Activated naive CD4-positive, alpha-beta T cell (primary cell): ENCODE measurements at places on chromosomes 16 and 17.

DNA sequence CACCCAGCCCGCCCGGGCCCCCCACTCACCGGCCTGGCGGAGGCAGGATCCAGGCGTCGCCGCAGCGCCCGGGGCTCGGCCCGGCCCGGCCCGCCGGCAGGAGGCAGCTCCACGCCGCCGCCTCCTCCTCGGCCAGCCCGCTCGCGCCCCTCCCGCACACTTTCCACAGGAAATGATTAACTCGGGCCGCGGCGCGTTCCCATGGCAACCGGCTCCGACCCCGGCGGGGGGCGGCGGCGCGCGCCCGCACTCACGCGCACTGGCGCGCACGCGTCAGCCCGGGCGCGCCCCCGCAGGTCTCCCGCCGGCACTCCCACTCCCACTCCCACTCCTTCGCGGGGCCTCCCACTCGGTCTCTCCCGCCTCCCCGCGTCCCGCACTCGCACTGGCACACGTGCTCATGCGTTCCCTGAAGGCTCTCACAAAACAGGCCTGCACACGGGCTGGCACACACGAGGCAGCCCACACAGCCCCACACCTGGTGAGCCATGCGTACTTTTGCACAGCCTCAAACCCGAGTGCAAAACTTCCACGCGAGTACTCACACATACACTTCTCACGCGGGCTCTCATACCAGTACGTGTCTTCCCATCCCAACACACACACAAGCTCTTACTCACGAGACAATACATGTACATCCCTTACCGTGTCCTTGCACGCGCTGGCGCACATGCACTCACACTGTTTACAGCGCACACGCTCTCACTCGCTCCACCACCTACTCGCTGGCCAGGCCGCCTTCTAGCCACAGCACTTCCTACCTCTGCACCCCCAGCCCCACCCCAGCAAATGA lies at the start of gene KIFC3:
Gene KIFC3, minus strand, starts transcription at position 151 of the 793 bp plus-strand sequence. CDS start 4,248 bp downstream, outside the sequence.
- DNase-seq = peak; percentile 28

DNA sequence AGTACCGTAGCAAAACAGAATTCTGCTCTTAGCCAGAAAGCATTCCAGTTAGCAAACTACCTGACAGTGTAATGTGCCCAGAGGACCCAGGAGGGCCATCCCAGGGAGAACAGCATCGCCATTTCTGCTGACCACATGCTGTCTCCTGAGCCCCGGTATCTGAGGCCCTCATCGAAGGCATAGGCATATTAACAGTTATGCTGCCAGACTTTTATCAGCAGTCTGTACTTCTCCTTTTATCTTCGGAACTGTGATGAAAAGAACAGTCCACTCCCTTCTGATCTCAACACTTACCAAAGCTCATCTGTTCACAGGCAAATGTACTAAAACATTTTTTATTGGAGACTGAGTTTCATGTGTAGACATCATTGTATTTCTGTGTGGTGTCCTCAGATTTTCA lies 236.4 kb downstream of the PRKCA start:
- DNase-seq = no peak

GRCh38 chr16:83793179-83793578 lies 14.6 kb upstream of the HSBP1 start:
- DNase-seq = no peak

DNA sequence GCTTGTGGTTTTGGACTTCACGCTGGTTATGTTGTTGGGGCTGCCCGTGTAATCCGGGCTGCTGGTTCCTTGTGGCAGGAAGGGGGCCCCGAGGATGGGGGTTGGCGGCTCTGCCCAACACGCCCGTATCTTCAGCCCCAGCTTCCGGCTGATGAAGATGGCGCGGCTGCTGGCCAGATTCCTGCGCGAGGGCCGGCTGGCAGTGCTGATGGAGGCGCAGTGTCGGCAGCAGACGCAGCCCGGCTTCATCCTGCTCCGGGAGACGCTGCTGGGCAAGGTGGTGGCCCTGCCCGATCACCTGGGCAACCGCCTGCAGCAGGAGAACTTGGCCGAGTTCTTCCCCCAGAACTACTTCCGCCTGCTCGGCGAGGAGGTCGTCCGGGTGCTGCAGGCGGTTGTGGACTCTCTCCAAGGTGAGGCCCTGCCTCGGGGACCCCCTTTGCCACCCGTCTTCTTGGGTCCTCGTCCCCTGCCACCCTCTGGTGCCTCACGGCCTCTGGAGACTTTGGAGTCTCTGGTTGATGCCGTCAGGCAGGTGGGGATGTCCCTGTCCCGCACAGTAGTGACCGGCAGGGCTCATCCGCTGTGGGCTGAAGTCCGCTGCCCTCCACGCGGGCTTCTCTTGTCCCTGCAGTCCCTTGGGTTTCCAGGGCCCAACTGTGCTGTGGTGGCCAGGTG lies 2.2 kb downstream of the TELO2 start:
- DNase-seq = no peak

GRCh38 chr17:45948881-45949624 lies 50.0 kb upstream of the STH start:
- peak; percentile 9 for DNase-seq

- DNase-seq = no peak
Measured at GRCh38 chr17:8359769-8360168, 16.7 kb downstream of the KRABD2 start.

GRCh38 chr17:5355421-5356129 lies 63.9 kb downstream of the NUP88 start:
- no peak for DNase-seq

DNA sequence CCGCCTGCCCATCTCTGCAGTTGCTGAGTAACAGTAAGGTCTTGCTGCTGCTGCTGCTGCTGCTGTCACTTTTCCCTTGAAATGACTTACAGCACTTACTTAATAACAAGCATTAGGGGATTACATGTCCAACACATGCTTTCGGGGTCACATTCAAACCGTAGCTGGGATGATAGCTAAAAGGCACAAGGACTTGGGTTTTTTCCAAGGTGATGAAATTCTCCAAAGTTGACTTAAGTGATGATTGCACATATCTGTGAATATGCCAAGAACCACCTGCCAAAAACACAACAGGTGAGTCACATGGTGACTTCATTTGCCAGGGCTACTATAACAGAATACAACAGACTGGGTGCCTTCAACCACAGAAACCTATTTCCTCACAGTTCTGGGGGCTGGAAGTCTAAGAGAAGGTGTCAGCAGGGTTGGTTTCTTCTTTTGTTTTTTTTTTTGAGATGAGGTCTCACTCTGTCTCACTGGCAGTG lies 121.9 kb upstream of the TNRC6C start:
- DNase-seq = no peak

DNA sequence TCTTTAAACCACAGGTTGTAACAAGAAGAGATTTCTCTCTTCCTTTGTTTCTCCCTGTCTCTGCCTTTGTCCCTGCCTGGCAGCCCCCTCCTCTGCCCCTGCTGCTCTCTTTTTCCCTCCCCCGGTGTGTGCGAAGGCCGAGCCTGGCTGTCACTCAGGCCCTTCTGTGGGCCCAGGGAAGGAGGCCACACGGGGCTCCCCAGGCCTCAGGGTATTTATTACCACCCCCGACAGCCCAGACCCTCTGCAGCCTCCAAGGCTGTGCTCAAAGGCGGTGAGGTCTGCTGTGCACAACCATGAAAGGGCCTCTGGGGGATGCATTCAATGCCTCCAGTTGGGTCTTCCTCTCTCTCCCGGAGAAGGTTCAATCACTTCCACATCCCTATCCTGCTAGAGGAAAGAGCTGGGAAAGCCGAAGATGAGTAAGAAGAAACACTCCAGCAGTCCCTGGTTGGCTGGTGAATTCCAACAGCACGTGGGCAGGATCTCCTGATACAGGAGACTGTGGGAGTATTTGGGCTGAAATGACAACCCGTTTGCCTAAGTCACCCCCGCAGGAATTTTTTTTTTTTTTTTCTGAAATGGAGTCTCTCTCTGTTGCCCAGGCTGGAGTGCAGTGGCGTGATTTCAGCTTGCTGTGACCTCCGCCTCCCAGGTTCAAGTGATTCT lies 34.2 kb downstream of the ZNF423 start:
- no peak for DNase-seq

DNA sequence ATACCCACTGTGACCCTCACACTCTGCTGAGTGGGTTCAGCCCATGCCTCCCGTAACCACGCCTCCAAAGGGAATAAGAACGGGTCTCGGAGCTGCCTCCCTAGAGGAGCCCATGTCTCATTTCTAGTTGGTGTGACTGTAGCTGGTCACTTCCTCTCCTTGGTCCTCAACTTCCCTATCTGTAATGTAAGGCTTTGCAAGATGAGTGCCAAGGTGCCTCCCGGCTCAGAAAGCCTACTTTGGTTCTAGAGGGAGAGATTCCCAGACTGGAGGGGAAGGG lies 20.8 kb downstream of the C16orf74 start:
- no peak for DNase-seq

- DNase-seq = no peak
Measured at GRCh38 chr16:68744744-68745280, 7.7 kb downstream of the CDH1 start.

DNA sequence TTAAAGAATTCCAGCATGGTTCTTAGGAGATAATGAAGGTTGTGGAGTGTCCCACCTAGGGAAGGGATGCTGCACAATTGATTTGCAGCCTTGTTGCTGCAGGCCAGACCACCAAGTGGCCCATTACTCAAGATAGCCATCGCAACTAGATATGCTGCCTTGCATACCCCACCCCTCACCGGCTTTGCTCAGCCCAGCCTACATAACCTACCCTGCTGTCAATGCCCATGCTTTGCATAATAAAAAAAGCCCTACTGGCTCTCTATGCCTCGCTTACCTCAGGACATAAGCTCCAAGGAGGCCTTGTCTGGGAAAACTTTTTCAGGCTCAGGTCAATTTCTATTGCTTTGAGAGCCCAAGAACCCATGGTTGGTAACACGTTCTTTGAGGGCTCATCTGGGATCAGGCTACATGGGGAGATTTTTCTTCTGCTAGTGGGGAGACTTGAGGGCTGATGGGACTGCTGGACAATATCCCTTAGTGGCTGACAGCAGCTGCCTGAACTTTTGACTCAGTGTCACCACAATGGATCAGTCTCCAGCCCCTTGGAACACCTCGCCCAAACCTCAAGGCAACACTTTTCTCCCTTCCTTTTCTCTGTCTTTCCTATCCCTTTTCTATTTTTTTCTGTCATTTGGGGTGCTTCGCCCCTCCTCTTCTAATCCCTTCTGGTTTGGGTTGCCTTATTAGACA lies 38.3 kb downstream of the SCPEP1 start:
- no peak for DNase-seq
